ENCODE measurements at places on chromosomes 11 and 22.

DNA sequence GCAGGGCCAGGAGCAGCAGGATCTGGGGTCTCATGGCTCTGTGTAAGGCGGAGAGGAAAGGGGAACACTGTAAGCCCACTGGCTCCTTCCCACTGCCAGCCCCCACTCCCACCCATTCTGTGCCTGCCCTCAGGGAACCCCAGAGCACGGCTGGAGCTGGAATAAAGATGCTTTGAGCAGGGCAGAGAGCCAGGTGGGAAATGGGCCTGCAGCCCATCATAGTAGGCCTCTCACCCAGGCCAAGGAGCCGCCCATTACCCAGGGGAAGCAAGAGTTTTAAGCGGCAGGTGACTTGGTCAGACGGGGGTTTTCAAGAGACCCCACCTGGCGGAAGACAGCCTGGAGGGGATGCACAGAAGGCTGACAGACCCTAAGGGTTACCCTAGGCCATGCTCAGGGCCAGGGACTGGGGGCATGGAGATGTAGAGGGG, 4.6 kb downstream of the LRRC32 start:
- DNase-seq, result no peak

- DNase-seq, result no peak
Observed at GRCh38 chr22:44181912-44182587, 1.3 kb downstream of the PARVG start.

DNA sequence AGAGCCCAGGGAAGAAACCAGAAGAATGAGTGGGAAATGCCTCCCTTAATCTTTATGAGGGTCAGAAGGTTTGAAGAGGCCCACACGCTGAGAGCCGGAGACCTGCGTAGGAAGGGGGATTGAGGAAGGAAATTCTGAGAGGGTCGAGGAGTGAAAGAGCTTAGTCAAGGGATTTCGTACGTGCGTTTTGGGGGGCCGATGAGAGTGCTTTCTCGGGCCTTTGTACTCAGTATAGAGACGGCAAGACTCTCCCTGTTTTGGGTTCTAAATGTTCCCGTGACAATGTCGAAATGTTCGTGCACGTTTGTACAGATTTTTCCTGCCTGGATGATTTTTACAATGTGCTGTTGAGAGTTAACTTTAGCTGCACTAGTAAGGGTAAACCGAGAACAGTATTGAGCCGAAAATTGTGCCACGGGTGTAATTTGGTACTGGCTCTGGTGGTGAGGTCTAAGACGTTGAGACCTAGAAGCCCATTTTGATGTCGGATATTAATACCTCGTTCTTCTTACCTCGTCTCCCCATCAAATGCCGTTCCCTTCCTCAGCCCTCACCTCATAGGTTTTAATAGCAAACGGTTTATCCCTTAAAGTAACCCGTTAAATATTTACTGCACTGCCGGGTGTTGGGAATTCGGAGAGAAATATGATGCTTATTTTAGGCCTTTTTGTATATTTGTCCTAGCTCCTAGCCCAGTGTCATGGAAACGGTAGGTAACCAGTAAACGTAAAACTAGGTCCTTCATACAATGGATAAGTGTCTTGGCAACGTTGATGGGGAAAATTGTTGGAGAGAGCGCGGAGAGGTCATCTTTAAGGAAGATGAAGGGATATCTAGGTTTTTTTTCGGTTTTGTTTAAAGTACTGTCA, 734 bp downstream of the C11orf58 start:
- DNase-seq, result no peak

DNA sequence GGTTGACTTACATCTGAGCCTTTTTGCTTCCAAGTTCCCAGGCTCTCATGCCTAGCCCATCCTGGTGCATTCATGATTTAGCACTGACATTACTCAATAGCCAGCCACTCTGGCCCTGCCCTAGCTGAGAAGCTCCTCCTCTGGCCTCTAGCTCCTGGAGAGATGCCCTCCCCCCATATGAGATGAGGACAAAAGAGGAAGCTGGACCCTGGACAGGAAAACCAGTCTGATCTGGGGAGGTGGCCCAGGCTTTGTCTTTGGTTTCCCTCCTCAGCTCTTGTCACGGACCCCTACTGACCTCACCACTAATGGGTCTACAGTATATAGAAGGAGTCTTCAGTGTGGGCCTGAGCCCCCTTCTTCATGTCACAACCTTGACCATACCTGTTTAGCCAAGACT, 3.0 kb downstream of the RHOG start:
- peak; percentile 75 for DNase-seq

GRCh38 chr11:90646266-90646665, 423.4 kb upstream of the CHORDC1 start:
- DNase-seq, result no peak

DNA sequence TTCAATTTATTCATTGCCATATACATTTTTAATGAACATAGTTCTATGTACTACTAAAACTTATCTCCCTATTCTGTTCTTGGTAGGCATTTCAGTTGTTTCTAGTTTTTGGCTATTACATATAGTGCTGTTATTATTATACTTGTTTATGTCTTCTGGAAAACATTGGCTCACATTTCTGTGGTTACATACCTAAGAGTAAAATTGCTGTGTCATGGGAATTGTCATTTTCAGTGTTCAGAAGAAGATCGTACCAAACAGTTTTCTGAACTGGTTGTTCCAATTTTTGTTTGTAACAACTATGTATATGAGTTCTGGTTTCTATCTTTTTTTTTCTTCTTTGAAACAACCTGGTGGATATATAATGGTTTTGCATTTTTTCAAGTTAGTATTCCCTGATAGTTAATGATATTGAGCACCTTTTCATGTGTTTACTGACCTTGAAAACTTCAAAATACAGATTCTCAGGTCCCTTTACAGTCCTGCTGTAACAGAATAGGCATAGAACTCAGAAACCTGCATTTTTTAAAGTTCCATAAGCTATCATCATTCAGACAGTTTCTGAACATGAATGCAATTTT, 230.7 kb downstream of the JRKL start:
- no peak for DNase-seq

Data from tibial artery (tissue), 4 donors.